Left colon (tissue), 2 donors: ENCODE measurements at places on chromosomes 16 and 17. TPM values are rescaled to one million over a fixed set of nuclear protein-coding genes. Genes with fewer than 3 reads are reported as not detected.

The ZFPM1 gene
- 11.3 TPM for total RNA-seq

The SLC5A2 gene
- 0.28 TPM for total RNA-seq

The TMC6 gene
- 83.5 TPM for total RNA-seq

The KRT31 gene
- total RNA-seq, result not detected

The NGFR gene
- 2.8 TPM for total RNA-seq

The DOC2A gene
- total RNA-seq, result 9.2 TPM

The GSG1L gene
- total RNA-seq, result 0.17 TPM

The DVL2 gene
- 30.9 TPM for total RNA-seq
